SJSA1 (cell line): ENCODE measurements at places on chromosomes 4 and X.

DNA sequence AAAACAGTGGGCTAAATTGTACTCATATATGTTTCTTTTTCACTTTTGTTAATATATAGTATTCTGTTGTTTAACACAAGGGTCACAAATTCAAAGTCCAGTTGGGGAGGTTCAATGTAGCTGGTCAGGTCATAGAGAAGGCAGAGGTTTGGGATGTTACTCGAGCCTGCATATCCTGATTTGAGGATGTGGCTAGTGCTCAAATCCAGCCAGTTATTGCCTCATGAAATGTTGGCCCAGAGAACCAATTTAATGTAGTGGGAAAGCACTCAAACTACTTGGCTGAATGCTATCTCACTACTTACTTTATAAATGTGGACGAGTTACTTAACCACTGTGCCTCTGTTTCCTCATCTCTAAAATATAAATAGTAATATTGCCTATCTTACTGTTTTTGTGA lies 12.5 kb downstream of the USO1 start:
- DNase-seq: no peak

GRCh38 chrX:104749951-104750610 lies 184.1 kb downstream of the IL1RAPL2 start:
- DNase-seq: no peak

- DNase-seq: no peak
These were observed 103.1 kb upstream of the GPRIN3 start for GRCh38 chr4:89410687-89411086.

DNA sequence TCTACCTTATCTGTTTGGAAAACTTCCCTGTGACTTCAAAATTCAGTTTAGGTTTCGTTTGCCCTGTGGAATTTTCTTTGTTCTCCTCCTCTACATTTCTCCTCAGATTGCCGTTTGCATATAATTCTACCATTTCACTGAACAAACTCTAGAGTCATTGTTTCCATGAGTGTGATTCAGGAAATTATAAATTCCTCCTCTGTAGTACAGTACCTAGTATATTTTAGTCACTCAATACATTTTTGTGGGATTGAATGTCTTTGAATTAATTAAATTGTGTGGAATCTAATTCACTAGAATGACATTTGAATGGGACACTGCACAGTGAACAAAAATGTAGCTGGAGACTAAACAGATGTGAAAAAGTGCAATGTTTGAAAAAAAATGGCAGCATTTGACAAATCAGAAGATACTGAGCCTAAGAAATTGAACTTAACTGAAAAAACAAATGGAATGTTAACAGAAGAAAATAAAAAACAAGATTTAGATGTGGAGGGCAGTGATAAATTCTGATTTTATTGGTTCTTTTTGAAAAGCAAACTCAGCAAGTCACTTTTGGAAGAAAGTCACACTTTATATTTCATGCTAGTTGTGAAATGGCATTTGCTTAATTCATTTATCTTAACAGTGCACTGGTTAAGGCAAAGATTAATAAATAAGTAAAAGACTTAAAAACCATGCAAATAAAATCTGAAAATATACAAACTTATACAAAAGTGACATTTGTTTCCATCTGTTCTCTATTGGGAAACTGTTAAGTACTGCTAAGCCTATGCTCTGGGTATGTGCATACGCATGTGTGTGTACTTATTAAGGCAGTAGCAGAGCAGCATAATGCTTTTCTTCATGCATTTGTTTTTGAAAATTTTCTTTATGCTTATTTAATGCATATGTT lies 512.3 kb downstream of the FAT4 start:
- peak; percentile 81 for DNase-seq

GRCh38 chrX:2451501-2452316 lies 49.1 kb downstream of the DHRSX start:
- DNase-seq: peak; percentile 52

- no peak for DNase-seq
These were observed 169.3 kb downstream of the GC start for GRCh38 chr4:71614621-71615020.

- DNase-seq: no peak
These were observed 46.7 kb downstream of the ZNF827 start for GRCh38 chr4:145891958-145892357.

- DNase-seq: no peak
These were observed 452.3 kb downstream of the ZIC3 start for GRCh38 chrX:138018145-138018799.

GRCh38 chr4:47315346-47315745 lies 148.2 kb downstream of the COMMD8 start:
- no peak for DNase-seq

DNA sequence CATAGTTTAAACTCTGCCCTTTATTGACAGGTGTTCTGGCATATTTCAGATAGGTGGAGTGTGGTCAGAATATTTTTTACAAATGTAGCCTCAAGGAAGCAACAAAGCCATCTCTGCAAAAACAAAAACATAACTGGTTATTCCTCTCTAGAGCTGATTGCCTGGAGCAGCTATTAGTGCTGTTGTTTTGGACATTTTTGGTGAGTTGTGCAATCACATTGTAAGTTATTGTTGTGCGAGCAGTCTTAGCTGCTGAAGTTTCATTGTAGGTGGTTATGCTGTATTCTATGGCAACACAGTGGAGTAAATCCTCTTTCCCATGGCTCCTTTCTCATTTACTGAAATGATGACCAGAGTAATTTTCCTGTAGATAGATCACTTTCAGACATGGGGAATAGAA lies 1413.0 kb downstream of the PCDH7 start:
- no peak for DNase-seq

DNA sequence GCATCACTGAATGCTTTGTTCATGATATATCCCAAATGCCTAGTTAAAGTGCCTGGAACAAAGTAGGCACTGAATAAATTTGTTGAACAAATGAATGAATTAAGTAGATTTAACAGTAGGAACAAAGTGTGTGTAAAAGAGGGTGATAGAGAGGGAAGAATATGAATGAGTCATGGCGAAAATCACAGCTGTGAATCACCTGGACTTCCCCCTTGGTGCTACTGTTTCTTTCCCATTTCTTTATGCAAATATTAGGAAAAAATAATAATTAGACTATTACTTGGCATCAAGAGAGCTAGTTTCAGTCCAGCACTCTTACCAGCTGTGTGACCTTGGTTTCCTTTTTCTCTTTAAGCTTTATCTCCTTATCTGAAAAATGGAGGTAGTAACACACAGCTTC lies 9.2 kb downstream of the SPIN3 start:
- DNase-seq: no peak

DNA sequence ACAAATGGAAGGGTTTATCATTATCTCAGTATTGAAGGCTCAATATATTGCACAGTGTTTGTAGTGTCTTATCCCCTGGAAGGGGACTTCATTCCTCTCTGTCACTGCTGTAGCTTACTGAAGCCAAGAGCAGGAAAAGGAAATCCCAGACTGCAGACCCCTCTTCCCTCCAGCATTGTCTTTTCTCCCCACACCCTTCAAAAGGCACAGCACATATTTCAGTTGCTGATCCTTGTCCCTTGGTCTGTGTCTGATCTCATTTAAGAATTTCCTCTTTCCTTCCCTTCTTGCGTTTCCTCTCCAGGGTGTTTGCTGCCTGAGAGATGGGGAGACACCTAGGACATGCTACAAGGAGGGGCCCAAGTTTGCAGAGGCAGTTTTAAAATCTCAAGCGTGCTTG lies 40.1 kb downstream of the STIM2 start:
- DNase-seq: no peak

GRCh38 chr4:151797131-151797530 lies 36.3 kb upstream of the GATB start:
- no peak for DNase-seq

DNA sequence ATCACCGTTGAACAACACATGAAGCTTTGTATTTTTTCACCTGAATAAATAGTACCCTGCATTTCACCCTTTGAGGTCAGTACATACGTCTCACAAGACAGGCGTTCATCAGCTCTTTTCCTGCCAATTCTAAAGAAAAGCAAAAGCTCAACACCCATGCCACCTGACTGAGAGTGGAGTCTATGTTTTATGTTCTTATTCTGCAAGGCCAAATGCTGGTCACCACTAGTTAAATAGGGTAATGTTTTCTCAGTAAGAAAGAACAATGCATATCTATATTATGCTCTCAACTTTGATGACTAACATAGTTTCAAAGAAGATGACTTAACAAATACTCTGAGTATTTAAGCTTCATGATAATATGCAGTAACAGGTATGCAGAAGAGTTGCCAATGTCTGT lies 336.3 kb upstream of the BMP3 start:
- DNase-seq: no peak

DNA sequence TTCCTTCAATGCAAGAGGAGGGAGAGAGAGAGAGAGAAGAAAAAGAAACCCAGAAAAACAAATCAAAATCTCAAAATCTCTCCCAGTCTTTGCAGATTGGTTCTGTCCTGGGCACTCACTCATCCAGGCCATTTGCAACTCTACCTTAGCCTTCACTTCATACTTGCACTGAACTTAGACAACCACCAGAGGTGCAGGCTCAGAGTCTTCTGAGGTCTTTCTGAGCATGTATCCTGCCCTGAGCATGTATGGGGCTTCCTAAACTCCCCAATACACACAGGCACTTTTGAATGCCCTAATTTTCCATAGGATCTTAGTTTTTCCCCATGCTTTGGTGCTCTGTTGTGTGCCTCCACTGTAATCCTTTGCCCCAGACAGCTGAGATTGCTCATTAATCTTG lies 2.9 kb downstream of the CFI start:
- DNase-seq: no peak

- no peak for DNase-seq
These were observed 13.9 kb upstream of the SLC7A11 start for GRCh38 chr4:138255917-138256597.

DNA sequence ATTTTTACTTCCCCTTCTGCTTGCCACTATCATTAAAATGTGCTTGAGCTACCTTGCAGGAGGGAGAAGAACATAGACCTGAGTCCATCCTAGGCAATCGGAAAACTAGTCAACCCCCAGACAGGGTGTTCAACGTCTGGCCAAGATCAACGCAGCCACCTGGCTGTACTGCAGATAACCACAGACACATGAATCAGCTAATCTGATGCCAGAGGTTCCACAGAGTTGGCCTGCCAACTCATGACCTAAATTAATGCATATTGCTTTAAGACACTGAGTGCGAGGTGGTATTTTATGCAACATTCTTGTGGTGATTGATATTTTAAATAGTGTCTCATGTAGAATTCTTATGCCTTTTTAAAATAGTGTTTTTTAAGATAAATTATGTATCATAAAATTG lies 1283.8 kb upstream of the PABPC4L start:
- no peak for DNase-seq

DNA sequence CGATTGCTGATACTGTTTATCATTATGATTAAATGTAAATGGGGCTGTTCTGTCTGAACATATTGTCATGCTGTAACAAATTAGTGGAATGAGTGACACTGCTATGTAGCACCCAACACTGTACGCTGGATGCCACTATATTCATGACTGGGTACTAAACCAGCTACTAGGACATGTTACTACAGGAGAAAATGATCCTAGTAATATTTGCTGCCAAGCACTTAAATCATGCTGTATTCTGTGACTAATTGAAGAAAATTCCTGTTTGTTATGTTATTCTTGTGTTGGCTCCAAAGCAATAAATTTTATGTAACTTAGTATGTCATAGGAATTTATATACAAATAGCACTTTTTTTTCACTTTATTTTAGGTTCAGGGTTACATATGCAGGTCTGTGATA lies 804.2 kb downstream of the CENPC start:
- no peak for DNase-seq

DNA sequence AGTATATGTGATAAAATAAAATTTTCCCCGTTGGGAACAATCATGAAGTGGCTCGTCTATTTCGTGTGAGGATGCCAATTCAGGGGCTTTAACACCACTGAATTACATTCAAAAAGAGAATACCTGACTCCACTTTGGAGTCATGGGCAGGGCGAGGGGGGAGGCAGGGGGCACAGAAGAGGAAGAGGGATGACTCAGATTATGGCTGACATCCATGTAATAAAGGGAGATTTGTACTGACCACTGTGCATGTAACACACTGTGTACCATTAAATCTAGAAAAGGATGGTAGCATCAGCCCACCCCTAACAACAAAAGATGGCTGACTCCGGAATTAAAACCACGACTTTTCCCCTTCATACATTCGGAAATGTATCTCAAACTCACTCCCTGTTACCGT lies 1.3 kb downstream of the SLC9A7 start:
- DNase-seq: no peak

GRCh38 chr4:138724530-138724929 lies 291.1 kb upstream of the NOCT start:
- no peak for DNase-seq

- no peak for DNase-seq
These were observed 71.1 kb downstream of the CLOCK start for GRCh38 chr4:55475394-55476243.

- no peak for DNase-seq
These were observed 72.0 kb upstream of the GPM6A start for GRCh38 chr4:175884048-175884447.

DNA sequence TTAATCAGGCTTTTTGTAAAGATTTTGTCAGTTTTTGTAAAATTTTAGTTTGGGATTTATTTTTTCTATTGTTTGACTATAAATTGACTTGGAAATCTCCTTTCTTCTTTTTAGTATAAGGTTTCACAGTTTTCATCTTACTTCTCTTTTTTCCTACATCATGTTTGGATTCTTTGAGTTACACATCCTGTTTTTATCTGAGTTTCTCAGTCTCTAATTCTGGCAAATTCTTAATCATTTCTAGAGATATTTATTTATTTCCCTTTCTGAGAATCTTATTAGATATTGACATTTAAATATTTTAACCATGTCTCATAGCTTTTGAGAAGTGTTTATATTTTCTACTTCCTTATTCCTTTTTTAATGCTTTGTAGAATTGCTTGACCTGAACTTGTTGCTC lies 20.7 kb downstream of the USP53 start:
- DNase-seq: no peak

DNA sequence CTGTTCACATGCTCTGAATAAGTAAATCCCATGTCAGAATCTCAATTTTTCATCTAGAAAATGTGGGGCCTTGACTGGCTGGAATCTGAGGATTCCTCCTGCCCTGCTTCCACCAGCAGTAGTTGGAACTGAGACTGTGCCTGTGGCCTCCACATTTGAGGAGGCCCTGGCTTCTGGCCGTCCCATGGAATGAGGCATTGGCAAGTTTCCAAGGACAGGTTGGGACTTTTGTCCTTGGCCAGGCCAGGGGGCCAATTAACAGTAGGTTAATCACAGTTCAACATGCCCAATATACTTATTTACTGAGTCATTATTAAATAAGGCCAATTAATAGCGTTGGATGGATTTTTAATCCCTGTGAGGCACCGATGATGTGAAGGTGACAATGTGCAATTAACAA lies 50.2 kb upstream of the GABRE start:
- no peak for DNase-seq

GRCh38 chr4:31692399-31692940 lies 972.3 kb downstream of the PCDH7 start:
- DNase-seq: no peak

DNA sequence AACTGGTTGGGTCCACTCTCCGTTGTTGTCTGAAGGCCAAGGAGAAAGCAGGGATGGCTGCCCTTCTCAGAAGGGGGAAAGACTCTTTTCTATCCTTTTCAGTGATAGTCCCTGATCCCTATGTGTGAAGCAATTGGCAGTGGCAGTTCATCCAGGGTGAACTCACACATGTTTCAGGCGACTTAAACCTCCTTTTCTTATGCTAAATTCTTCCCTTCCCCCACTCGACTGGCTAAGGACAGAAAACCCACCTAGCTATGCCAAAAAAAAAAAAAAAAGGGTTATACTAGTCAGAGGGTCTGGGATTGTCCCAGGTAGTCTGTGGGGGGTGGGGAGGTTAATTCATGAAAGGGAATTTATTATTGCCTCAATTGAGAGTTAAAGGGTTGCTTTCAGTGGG lies 12.2 kb upstream of the ZNF280C start:
- DNase-seq: no peak
